Gastrocnemius medialis (tissue), 4 donors: ENCODE measurements at places on chromosomes 11 and 22.

DNA sequence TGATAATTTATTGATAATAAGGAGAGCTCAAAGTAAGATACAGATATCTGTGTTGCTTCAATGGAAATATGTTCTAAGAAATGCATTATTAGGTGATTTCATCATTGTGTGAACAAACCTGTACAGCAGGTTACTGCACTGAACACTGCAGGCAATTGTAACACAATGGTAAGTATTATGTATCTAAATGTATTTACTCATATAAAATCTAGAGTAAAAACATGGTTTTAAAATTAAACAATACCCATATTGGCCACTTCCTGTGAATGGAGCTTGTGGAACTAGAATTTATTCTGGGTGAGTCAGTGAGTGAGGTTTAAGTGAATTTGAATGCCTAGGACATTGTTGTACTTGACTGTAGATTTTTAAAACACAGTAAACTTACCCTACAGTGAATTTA, 722.9 kb upstream of the RAG2 start:
- no peak for DNase-seq
- no peaks in the 10 kb centered on the region for H3K4me1 ChIP-seq
- no peaks in the 10 kb centered on the region for H3K36me3 ChIP-seq
- no peaks in the 10 kb centered on the region for H3K27me3 ChIP-seq
- H3K4me3 ChIP-seq = no peak overlapping the region
- no peak overlapping the region for H3K27ac ChIP-seq

- no peaks in the 10 kb centered on the region for H3K36me3 ChIP-seq
- H3K27me3 ChIP-seq = no peaks in the 10 kb centered on the region
- H3K4me1 ChIP-seq = peaks cover 13% of the 10 kb centered on the region
- DNase-seq = peak; percentile 33
These were observed 18.3 kb upstream of the SYT7 start for GRCh38 chr11:61598886-61599868.

GRCh38 chr22:48883211-48883960, 944.3 kb downstream of the BRD1 start:
- H3K27ac ChIP-seq = no peak overlapping the region
- H3K27me3 ChIP-seq = no peaks in the 10 kb centered on the region
- H3K4me1 ChIP-seq = no peaks in the 10 kb centered on the region
- no peaks in the 10 kb centered on the region for H3K36me3 ChIP-seq
- H3K4me3 ChIP-seq = no peak overlapping the region

GRCh38 chr22:46549971-46550641, 12.7 kb upstream of the CELSR1 start:
- DNase-seq = no peak
- no peaks in the 10 kb centered on the region for H3K36me3 ChIP-seq
- H3K27me3 ChIP-seq = no peaks in the 10 kb centered on the region
- peaks cover 15% of the 10 kb centered on the region for H3K4me1 ChIP-seq
- H3K27ac ChIP-seq = no peak overlapping the region
- no peak overlapping the region for H3K4me3 ChIP-seq

DNA sequence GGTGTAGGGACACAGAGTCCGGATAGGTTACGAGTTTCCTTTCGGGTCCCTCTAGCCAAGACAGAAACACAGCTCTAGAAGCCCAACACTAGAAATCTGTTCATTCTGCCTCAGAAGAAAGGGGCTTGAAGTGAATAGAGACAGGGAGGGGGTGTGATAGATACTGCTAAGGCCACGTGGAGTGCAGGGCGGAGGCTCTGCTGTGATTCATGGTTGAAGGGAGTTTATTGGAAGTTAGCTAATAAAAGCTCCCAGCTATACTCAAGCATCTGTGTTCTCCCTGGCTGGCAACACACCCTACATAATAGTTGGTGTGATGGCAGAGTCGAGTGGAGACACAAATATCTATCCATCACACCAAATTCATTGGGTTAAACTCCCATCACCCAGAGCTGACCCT, 337.4 kb downstream of the CADM1 start:
- H3K4me3 ChIP-seq = no peak overlapping the region
- no peak for DNase-seq
- peaks cover 25% of the 10 kb centered on the region for H3K4me1 ChIP-seq
- no peaks in the 10 kb centered on the region for H3K27me3 ChIP-seq

GRCh38 chr11:30326906-30327305, 4.0 kb downstream of the ARL14EP start:
- no peaks in the 10 kb centered on the region for H3K27me3 ChIP-seq
- H3K4me1 ChIP-seq = peaks cover 35% of the 10 kb centered on the region
- peaks cover 14% of the 10 kb centered on the region for H3K36me3 ChIP-seq
- DNase-seq = no peak
- H3K4me3 ChIP-seq = no peak overlapping the region

- H3K36me3 ChIP-seq = no peaks in the 10 kb centered on the region
- no peak overlapping the region for H3K4me3 ChIP-seq
- no peaks in the 10 kb centered on the region for H3K27me3 ChIP-seq
- DNase-seq = no peak
- H3K4me1 ChIP-seq = no peaks in the 10 kb centered on the region
- H3K27ac ChIP-seq = no peak overlapping the region
These were observed 153.6 kb downstream of the MAML2 start for GRCh38 chr11:96189351-96189750.

GRCh38 chr11:118672846-118673245, 6.6 kb downstream of the TREH start:
- H3K27ac ChIP-seq = no peak overlapping the region
- H3K36me3 ChIP-seq = no peaks in the 10 kb centered on the region
